ENCODE measurements at places on chromosomes 5 and 9.

DNA sequence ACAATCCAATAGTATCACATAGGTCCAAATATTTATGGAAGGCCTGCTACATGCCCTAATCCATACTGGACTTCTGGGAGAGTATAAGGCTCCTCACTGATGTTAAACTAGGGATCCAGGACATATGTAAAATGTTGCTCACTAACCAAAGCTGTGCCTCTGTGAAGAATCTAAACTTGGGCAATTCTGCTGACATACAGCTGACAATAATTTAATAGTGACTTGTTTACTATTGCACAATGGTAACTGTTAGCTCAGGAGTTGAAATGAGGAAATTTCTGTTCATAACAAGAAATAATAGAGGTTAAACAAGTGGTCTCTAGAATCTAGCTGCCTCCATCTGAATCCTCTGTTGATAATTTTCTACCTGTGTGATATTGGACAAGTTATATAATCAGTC, 14.9 kb upstream of the CTXN3 start:
- no peak for DNase-seq

DNA sequence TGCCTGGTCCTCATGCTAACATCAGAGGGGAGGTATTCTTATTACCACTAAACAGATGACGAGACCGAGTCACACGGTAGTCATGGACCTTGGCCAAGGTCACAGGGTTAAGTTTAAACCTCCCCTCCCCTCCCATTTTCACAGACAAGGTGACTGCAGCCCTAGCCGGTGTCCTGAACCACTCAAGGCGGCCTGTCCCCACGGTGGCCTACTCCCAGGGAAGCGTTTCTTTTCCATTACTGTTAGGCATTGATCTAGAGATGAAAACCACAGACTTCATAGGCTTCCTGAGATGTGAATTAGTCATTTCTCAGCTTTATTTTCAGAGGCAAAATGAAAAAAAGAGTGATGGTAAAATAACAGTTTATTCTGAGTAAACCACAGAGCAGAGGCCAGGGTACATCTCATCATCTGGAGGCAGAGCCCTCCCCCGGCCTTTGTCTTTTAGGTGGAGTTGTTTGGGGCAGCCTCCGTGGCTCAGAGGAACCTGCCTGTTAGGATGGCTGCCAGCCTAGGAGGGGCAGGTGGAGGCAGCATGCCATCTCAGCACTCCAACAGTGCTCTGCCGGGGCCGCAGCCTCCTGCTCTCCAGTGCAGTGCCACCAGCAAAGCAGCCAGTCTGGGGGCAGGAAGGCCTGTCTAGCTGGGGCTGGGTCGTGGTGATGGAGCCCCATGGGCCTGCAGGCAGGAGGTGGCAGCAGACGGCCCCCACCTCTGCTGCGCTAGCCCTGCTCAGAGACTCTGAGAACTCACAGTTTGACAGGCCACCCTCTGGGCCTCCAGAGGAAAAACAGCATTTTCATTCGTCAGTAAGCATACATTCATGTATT, 71.2 kb downstream of the RAPGEF1 start:
- DNase-seq: peak; percentile 68

DNA sequence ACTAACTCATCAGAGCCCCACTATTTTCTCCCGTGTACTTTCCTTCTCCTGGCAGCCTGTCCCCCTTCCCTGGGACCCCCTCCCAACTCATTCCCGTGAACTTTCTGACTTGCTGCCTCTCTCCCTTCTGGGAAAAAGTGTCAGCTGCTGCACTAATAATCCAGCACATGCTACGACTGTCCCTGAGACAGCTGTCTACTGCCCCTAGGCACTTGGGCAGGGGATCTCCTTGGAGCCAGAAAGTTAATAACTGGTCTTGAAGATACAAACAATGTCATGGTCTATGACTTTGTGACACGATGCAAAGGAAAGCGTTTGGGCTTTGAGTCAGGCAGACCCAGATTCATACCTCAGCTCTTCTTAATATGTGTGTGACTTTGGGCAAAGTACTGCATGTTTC, 10.1 kb upstream of the RNF183 start:
- DNase-seq: no peak

DNA sequence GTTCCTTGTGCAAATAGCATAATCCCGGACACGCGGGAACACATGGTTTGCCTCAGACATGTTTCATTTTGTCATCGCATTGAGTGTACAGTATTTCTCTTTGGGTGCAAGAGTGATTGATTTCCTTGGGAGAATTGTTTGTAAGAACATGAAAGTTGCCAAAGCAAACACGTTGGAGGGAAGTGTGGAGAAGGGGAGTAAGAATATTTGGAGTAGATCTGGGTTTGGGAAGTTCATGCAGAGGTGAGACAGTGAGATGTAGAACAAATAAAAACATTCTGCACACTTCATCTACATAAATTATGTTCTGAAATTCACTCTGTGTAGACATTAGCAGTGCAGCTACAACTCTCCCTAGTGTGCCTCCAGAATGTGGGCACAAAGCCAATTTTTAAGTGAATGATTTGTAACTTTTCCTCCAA, 24.0 kb downstream of the FOXD1 start:
- no peak for DNase-seq

- no peak for DNase-seq
Measured at GRCh38 chr5:156446526-156446925, 119.6 kb downstream of the SGCD start.

DNA sequence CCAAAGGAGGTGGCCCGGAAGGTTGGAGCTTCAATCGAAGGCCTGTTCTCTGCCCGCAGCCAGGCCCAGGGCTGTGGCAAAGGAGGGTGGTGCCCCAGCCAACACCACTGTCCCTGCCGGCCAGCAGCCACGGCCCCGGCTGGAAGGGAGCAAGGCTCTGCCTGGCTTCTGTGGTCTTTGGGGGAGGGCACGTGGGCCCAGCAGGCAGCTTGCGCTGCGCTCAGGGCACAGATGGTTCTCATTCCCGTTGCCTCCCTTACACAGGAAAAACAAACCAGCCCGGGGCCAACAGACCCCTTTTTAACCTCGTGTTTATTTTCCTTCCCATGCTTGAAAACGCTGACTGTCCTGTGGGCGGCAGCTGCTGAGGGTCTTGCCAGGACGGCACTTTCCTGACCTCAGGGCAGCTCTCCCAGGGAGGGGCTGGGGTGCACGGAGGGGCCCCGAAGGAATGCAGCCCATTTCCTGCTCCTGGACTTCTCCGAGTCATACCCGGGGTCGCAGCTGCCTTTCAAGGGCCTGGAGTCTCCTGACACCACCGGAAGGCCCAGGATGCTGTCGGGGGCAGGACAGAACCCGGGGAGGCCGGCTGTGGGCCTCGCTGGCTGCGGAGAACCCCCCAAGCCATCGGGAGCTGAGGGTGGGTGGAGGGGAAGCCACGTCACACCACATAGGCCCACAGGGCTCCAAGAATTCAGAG, 1.1 kb upstream of the GPSM1 start:
- DNase-seq: no peak

- no peak for DNase-seq
Measured at GRCh38 chr9:98218562-98219363, 26.3 kb upstream of the CORO2A start.

DNA sequence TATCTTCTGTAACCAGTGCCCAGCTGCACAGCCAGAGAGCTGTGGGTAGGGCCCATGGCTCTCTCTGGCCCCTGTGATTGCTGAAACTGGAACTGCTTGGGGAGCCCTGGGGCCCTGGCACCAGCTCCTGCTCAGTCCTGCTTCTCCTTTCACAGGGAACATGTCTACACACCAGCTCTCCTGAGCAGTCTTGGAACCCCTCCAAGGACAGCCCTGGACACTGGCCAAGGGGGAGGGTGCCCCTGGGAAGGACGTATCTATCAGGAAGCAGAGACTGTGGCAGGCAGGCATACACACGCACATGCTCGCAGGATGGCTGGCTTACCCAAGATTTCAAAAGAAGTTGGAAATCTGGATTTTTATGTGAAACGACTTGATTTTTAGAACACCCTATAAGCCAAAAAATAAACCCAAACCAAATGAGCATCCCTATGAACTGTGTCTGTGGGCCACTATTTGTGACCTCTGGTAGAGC, 8.8 kb upstream of the TRAF1 start:
- DNase-seq: no peak

DNA sequence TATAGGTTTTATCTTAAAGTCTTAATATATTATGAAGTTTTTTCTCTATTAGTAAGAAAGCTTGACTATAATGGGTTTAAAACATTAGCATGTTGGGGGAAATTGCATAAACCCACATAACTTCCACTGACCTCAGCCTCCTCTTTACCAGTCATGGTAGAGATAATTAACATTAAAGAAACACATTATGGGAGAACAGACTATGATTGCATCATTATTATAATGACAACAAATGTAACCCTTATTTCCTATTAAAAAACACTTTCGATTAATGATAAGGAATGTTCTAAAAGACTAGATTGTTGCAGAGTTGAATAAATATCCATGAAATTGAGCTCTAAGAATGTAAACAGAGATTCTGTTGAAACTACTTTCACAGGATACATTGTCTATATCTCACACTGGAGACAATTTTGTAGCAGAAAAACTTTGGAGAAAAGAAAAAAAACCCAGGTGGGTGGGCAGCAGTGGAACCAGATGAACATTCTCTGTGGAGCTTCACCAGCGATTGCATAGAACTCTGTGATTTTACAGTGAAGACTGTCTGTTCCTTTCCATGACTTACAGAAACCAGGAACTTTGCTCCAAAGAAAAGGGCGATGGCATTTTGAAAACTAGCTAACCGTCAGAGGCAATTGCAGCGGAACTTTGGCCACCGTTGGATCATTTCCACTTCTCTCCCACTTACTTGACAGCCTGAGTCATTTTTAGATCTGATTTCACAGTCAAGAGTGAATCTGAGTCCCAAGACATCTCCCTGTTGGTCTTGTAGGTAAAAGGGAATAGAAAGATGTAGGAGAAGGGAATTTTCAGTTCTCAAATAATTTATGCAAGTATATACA, 21.0 kb upstream of the ERAP2 start:
- no peak for DNase-seq

DNA sequence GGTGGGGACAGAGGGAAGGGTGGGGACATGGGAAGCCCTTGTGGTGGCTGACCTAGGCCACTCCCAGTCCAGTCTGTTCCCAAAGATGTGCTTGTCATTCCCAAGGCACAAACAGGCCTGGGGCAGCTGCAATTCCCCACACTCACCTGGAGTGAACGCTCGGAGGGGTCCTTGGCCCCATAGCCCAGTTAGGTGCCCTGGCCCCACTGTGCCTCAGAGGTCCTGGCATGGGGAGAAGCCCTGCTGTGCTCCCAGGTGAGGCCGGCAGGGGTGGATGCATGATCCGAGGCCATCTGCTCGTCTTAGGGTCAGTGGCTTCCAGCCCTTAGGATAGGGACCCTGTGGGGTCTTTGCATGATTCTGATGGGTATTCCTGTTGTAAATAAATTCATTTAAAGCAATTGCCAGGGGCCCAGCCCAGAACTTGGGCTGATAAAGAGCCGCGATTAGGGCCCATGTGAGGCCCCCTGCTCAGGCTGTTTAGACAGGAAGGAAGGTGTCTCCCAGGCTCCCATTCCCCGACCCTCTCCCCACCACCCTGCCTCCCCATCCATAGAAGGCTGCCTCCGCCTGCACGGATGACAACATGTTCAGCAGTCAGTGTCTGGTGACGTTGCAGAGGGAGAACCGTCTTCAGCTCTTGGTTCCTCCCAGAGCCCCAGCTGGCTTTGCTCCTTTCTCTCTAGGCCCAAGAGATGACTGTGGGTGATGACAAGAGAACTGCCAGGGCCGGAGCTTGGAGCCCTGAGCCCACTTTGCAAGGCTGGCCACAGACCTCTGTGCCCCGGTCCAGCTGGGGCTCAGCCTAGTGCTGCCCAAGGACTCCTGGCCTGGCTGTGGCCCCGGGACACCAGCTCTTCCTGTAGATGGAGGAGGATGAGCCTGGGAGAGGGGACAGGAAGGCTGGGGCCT, 28.4 kb upstream of the IRX4 start:
- no peak for DNase-seq

- DNase-seq: no peak
Measured at GRCh38 chr5:53814819-53815218, 254.4 kb downstream of the NDUFS4 start.

- no peak for DNase-seq
Measured at GRCh38 chr9:109270441-109270840, 50.4 kb downstream of the EPB41L4B start.

DNA sequence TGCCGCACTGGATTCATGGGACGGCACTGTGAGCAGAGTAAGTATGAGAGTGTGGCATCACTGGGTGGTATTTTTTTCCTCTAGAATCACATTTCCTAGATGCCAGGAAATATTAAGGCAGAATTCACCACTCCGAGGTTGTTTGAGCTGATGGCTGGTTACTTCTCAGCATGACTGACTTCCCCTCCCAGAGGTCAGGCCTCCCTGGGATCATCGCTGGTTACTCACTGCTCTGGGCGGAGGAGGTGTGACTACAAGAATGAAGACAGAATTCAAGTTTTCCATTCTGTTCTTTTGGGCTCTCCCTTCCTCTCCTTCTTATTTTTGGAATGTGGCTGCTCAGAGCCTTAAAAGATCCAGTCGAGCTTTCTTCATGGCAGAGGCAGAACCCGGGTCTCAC, 76.6 kb upstream of the PRRC1 start:
- DNase-seq: peak; percentile 26

- no peak for DNase-seq
Measured at GRCh38 chr5:155556222-155556621, 542.7 kb downstream of the KIF4B start.

GRCh38 chr5:78533356-78533755, 115.2 kb downstream of the LHFPL2 start:
- DNase-seq: no peak

GRCh38 chr5:5384660-5385330, 37.7 kb upstream of the ICE1 start:
- no peak for DNase-seq

GRCh38 chr5:126793097-126793496, 16.2 kb downstream of the LMNB1 start:
- DNase-seq: no peak

DNA sequence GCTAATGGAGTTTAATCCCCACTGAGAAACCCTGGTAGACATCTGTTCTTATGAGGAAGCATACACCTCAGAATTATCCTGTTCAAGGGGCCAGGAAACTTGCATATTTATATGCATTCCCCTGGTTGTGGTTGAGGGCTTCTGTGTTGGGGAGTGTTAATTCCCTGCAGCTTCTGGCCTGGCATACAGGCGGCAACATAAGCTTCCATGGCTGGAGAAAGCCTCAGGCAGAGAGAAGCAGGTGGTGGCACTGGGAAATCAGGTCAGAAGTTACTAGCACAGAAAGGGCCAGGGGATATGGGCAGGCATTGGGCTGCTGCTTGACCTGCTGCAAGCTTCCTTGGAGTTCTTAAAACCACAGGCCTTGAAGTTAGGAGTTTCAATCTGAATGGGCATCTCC, 166.1 kb upstream of the SEMA6A start:
- DNase-seq: no peak

DNA sequence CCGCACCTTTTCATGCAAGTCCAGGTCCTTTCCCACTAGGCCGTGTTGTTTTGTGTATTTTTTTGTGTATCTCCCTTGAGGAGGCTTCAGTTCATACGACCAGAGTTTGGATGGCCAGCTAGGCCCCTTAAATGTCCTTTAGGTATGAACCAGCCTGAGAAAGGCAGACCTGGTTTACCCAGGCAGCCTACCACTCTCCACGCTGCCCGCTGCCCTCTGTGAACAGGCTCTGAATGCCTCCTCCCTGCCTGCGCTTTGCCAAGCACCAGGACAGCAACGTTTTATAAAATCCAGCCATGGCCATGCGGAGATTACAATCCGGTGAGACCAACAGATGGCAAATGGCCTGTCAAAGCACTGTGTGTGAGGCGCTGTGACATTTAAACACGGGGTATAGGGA, 626 bp upstream of the CLTB start:
- no peak for DNase-seq

- no peak for DNase-seq
Measured at GRCh38 chr9:33436445-33436844, 10.9 kb downstream of the AQP3 start.

All from HS-5 (cell line).